ENCODE measurements at places on chromosomes 5 and 9. TPM values are rescaled to one million over a fixed set of nuclear protein-coding genes. Genes with fewer than 3 reads are reported as not detected.

The FOCAD gene
- total RNA-seq, result 7.5 TPM

The IRX4 gene
- total RNA-seq, result not detected

DNA sequence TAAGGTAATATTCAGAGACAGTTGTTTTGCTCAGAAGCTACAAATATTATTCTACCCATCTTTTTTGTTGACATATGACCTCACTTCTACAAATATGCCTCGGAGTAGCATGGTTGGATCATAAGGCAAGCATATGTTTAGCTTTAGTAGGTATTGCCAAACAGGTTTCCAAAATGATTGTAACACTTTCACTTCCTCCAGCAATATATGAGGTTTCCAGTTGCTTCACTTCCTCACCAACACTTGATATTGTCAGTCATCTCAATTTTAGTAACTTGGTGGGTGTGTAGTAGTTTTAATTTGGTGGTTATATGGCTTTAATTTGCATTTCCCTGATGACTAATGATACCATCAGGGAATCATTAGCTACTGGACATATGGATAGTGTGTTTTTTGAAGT, 46.7 kb downstream of the TNFSF8 start:
- no peak for DNase-seq

DNA sequence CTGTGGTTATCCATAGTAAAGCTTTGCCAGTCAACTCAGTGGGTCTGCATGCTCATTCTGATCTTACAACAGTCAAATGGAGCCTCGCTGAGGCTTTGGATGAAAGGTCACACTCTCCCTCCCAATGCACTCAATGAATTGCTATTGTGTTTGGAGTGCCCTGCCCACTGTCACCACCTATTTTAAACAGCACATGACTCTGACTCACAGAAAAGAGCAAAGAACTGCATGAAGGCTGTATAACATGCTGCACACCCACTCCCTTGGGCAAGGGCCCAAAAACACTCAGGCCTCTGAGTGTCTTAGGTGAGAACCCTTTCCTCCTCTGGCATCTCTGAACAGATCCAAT, 118.7 kb upstream of the CCDC112 start:
- DNase-seq, result no peak

- DNase-seq, result no peak
Measured at GRCh38 chr9:77427256-77427927, 220.7 kb downstream of the GNA14 start.

The EQTN gene
- not detected for total RNA-seq

- no peak for DNase-seq
Measured at GRCh38 chr5:135034963-135035677, 1.1 kb upstream of the PITX1 start.

DNA sequence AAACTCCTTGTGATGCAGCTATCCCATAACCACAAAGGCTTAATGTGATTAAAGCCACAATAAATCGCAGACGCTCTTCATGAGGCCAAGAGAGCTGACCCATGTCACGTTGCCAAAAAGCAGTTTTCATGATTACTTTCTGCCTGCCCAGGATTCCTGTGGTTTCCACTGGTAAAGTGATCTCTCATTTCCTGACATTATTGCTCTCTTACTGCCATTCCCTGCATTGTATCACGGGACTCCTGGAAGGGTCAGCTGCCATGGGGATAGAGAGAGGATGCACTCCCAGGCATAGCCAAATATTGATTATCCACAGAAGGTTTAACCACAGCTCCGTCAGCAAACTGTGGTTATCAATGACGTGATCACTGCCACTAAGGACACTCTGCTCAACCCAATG, 103.8 kb upstream of the SLC1A3 start:
- no peak for DNase-seq

DNA sequence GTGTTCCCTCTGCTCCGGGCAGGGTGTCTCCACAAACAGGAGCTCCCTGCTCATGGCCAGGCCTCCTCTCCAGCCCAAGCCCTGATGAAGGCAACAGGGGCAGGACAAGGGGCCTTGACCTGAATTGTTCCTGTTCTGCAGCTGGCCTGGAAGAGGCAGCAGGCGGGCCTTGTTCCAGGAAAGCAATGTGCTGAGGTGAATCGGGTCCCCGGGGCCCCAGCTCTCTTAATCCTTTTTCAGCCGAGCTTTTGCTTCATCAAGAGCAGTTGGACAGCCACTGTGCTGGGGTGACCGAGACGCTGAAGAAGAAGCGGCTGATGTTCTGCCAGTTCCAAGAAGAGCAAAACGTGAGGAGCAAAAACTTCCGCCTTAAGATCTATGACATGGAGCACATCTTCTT, 41.4 kb downstream of the CCDC180 start:
- DNase-seq, result no peak

The FBP1 gene
- 476 TPM for total RNA-seq

- no peak for DNase-seq
Measured at GRCh38 chr9:91029650-91030361, 228.2 kb downstream of the SYK start.

The CDC25C gene
- total RNA-seq, result not detected

The APBB3 gene
- 14.1 TPM for total RNA-seq

GRCh38 chr9:109252291-109252690, 68.6 kb downstream of the EPB41L4B start:
- DNase-seq, result no peak

DNA sequence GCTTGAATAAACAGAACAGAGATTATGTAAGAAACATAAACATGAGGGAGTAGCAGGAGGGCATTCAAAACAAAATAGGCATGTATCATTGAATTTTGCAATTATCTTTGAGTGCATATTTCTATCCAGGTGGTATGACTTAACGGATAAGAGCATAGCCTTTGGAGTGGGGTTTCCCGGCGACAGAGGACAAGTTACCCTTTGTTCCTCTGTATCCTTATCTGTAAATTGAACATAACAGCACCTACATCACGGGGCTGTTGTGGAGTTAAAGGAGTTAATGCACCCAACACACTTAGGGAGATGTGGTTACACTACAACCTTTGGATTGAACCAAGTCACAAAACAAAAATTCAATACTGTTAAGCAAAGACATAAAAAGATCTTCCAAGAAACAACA, 314.6 kb upstream of the KIF2A start:
- DNase-seq, result no peak

The FAF2 gene
- 16.5 TPM for total RNA-seq

The FAM221B gene
- not detected for total RNA-seq

- DNase-seq, result no peak
Measured at GRCh38 chr5:137836997-137837396, 30.7 kb upstream of the MYOT start.
